ENCODE measurements at places on chromosomes 5 and 9.

DNA sequence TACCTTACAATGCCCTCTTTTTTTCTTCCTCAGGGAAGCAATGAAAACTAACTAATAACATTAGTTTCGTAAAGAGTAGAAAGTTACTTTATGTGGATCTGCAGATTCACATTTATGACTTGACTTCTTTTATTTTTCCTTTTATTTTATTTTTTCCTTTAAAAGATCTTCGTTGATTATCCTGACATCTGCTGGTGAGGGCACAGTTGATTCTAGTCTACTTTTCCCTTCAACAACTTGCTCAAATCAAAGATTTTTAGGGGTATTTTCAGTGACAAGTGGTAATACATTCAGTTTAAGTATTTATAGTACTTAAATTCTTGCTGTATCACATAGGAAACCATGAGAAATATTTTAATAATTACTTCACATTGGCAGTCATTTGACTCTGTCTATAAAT, 4.9 kb downstream of the EDIL3 start:
- no peak for DNase-seq

DNA sequence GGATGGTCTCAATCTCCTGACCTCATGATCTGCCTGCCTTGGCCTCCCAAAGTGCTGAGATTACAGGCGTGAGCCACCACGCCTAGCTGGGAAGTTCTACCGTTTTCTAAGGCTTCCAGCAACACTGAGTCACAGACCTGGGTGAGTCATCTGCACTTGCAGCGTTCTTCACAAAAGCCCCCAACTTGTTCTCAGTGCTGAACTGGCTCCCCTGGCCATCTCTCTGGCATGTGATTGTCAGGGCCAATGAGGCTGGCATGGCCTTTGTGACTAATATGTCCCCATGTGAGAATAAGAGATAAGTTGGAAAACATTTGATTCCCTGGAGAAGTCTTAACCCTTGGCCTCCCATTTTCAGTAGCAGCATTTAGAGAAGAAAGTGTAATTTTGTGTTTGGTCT, 124.4 kb downstream of the WDR41 start:
- no peak for DNase-seq

DNA sequence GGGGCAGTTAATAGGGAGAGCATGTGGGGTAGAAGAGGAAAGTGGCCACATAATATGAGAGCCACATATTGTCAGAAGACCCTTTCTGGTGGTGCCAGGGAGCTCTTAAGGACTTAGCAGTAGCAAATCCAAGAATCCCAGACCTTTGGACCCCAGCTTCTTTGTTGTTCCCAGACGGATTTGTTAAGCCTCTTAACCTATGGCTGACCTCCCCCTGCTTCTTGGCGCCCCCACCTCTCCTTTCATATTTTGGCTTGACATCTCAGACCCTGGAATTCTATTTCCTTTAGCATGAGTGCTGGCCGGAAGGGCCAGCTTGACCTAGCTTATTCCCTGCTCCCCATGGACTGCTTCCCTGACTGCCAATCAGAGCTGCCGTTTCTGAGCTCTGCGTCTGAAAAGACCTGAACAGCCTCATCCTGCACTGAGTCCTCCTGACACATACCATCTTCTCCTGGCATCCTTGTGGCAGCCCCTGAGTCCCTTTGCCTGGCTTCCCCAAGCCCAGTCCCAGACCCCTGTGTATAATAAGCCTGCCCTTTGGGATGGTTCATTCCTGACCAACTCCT, 116.3 kb downstream of the PRKACG start:
- no peak for DNase-seq

DNA sequence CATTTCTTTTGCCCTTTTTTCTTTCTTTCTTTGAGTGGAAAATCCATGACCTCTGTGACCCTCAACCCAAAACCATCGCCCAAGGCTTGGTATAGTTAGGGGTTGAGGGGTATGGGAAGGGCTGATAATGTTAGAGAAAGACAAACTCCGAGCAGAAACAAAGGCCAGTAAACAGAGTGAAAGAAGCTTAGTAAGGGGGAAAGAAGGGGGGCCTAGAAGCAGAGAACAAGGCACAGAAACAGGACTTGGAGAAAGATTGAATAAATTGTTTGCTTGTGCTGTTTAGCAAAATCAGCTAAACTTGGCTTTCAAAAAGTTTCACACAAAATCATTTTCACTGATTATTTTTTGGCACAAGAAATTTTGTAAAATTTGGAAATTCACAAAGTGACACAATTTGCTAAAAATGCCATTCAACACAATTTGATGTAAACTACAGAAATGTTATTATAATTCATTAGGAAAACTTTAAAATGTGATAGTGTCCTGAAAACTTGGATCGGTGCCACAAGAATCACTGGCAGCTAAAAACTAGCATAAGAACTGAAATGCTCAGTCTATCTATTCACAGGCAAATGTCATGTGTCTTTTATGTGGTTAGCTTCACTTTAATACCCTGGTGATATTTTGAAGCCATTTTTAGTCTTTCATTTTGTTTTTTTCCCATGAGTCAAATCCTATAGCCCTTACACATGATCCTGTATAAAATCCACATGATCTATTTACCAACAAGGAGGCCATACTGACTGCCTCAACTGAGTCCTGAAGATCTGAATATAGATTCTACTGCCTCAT, 276.4 kb downstream of the NR2F1-AS1 start:
- DNase-seq = peak; percentile 59

DNA sequence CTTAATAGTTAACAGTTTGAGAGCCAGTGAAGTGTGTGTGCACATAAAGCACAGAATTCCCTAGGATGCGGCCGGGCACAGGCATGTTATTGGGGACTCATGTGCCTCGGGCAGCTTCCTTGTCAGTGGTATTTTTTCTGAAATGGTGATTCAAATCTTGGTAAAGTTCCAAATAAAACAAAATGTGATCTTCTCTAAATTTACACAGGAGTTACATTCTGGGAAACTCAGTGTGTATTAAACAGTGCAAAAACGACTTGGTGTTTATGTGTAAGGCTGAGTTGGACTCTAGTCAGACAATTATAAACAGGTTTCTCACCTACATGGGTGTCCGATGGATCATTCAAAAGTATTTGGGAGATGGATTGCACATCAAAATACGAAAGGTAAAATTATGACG, 48.9 kb downstream of the BOD1 start:
- no peak for DNase-seq

- DNase-seq = peak; percentile 14
Measured at GRCh38 chr5:148085977-148086705, 22.4 kb downstream of the SPINK5 start.

DNA sequence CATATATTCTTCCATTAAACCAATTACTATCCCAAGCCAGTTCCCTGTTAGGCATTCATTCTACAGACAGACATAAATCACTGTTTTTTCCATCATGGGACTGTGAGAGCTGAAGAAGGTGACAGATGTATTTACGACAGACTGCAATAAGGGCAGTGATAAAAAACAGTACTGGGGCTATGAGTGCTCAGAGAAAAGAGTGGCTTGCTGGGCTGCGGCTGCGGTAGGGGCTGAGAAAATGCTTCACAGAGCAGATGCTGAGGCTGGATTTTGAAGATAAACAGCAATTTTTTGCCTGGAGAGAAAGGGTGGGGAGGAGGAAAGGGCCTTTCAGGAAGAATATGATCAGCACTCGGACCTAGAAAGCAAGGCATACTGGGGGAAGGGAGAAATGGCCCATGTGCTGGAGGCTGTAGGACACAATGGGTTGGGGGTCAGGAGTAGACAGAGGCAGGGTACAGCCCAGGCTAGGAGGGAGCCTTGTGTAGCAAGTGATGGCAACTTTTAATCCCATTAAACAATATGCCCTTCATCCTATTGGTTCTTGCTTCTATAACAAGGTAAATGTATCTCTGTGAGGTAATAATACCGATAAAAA, 279.3 kb downstream of the ASTN2 start:
- no peak for DNase-seq

- no peak for DNase-seq
Measured at GRCh38 chr9:79671558-79671957, 99.8 kb downstream of the TLE4 start.

- DNase-seq = no peak
Measured at GRCh38 chr9:120510816-120511215, 69.2 kb downstream of the CDK5RAP2 start.

DNA sequence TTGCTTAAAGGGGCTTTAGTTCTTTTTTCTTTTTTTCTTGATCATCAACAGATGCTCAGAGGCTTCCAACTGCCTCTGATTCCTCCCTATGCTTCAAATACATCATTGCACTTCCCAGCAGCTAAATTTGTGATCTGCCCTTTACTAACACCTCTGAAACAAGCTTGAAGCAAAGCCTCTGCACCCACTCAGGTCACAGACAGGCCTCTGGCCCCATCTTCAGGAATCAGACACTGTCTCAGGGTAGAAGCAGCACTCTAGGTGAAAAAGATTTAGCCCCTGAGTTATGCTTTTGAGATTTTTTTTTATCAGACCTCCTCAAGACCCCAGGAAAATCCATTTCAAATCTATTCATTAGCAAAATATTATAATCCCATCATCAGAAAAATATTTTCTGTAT, 91.5 kb downstream of the MAMDC2 start:
- no peak for DNase-seq

DNA sequence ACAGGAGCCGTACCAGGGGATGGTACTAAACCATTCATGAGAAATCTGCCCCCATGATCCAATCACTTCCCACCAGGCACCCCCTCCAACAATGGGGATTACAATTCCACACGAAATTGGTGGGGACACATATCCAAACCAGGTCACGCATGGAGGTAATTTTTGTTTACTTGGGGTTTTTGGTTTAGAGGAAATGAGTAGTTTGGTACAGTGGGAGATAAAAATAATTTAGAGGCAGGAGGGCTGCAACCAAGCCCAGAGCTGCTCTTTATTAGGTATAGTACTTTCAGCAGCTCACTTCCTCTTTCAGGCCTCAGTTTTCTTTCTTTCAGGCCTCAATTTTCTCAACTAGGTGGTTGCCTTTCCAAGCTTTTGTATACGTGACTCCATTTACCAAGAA, 23.2 kb downstream of the PRUNE2 start:
- DNase-seq = no peak

DNA sequence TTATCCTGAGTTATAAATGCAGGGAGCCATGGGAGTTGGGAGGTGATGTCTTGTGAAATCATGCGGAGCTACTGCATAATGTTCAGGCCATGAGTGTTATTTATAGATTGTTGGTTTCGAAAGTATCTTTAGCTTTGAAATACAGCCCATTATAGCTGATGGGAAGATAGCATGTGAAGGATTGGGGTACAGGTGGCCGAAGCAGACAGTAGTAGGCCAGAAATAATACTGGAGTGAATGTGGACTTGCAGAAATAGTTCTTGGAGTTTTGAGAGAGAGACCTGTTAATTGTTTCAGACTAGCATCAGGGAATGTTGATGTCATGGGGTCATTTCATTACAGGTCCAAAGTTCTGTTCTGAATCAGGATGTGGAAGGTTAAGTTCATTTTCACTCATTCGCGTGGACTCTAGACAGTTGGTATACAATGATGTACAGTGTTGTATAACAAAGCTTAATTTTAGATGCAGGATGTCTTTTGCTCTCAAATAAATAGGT, 3.8 kb downstream of the ATP6V1G1 start:
- DNase-seq = no peak

DNA sequence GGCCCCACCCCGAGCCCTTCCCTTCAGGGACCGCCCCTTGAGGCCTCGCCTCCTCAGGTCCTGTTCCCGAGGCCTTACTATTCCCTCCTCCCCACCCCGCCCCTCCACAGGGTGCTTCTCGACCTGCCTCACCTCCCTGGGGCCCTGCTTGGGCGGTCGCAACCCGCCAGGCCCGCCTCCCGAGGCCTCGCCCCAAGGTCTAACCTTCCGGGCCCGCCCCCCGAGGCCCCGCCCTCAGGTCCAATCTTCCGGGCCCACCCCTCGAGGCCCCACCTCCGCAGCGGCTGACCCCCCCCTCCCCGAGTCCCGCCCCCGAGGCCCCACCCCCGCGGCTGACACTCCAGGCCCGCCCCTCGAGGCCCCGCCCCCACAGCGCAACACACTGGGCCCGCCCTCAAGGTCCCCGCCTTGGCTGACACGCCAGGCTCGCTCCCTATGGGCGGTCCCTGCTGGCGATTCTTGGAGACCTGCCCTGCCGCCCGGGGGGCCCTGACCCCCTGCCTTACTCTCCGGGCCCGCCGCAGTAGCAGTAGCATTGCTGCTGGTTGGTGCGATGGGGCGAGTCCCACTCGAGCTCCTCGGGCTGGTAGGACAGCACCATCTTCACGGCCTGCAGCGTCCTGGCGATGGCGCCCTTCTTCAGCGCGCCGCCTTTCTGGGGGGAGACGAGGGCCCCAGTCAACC, 8.2 kb downstream of the PHF19 start:
- peak; percentile 92 for DNase-seq

- no peak for DNase-seq
Measured at GRCh38 chr9:73810585-73811215, 659.0 kb downstream of the ANXA1 start.

- no peak for DNase-seq
Measured at GRCh38 chr5:147484708-147485020, 25.2 kb downstream of the DPYSL3 start.

DNA sequence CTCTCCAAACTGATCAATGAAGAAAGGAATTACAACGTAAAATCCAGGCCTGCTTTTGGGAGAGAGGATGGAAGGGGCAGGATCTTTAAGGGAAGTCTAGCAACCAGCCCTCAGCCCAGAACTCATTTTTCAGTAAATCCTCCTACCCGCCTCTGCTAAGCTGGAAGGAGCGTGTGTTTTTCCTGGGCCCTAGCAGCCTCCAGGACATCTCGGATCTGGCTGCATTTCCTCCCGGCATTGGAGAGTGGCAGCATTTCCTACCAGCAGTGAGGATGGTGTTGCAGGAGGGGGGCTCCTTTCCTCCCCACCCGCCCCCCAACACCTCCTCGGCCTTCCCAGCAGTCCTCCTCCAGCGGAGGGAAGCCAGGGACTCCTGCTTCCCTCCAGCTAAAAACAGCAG, 54.5 kb downstream of the DCP2 start:
- no peak for DNase-seq

- no peak for DNase-seq
Measured at GRCh38 chr5:146589028-146589345, 73.0 kb upstream of the GPR151 start.

- DNase-seq = no peak
Measured at GRCh38 chr5:173729079-173729765, 112.8 kb upstream of the BOD1 start.

GRCh38 chr9:75531588-75531987, 358.9 kb upstream of the PCSK5 start:
- DNase-seq = no peak

- no peak for DNase-seq
Measured at GRCh38 chr5:126864042-126864688, 87.2 kb downstream of the LMNB1 start.

GRCh38 chr5:86749841-86750240, 132.1 kb downstream of the COX7C start:
- no peak for DNase-seq

DNA sequence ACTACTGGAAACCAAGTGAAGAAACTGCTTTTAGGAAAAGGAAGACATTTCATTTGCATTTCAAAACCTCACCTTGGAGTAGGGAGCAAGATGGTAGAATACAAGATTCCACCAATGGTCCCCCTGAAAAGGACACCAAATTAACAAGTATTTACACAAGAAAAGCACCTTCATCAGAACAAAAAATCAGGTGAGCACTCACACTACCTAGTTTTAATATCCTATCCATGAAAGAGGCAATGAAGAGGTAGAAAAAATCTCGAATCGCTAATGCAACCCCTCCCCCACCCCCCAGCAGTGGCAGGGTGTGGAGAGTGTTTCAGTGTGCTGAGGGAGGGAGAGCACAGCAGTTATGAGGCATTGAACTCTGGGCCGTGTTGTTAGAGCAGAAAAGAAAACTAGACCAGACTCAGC, 1397.0 kb upstream of the C9orf72 start:
- DNase-seq = no peak

- no peak for DNase-seq
Measured at GRCh38 chr5:176436656-176437055, 11.5 kb upstream of the FAF2 start.

- no peak for DNase-seq
Measured at GRCh38 chr5:25570067-25570583, 925.3 kb upstream of the CDH10 start.
